NCI-H460 (cell line): ENCODE measurements at places on chromosomes 7 and 10.

DNA sequence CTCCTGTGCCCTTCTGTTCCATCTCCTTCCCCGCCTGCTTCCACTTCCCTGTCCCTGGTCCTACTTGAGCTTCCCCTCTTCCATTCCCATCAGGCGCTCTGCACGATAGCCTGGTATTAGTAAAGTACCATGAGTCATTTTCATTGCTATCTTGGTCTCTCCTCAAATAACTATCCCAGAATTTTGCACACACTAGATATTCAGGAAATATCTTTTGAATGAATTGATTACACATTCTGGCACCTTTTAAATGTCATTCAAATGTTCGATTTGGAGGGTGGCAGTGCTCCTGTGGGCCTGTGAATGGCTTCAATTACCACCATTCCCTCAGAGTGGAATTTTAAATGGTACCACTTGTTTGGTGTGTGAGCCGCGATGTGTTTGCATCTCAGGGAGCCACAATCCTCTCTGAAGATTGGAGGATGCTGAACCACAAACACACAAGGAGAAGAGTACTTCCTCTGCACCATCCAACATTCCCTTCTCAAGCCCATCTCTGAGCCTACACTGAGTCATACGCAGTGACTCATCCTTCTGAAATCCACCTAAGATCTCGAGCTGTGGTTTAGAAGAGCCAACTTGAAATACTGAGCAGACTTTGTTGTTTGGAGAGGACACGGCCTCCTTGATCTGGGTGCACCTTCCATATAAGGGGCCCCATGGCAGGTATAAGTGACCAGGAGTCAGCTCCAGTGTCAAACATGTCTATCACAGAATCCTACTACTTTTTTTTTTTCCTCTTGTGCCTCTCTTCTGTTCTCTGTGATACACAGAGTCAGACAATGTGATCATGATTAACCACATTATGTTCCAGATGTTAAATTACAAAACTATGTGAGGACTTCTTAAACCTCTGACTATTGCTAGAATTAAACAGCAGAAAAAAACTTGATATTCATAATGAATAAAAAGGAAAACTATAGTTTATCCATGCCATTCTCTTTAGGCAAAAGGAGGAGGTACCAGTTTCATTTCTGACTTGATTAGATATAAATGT lies 81.9 kb downstream of the BMPER start:
- peak; percentile 90 for DNase-seq

DNA sequence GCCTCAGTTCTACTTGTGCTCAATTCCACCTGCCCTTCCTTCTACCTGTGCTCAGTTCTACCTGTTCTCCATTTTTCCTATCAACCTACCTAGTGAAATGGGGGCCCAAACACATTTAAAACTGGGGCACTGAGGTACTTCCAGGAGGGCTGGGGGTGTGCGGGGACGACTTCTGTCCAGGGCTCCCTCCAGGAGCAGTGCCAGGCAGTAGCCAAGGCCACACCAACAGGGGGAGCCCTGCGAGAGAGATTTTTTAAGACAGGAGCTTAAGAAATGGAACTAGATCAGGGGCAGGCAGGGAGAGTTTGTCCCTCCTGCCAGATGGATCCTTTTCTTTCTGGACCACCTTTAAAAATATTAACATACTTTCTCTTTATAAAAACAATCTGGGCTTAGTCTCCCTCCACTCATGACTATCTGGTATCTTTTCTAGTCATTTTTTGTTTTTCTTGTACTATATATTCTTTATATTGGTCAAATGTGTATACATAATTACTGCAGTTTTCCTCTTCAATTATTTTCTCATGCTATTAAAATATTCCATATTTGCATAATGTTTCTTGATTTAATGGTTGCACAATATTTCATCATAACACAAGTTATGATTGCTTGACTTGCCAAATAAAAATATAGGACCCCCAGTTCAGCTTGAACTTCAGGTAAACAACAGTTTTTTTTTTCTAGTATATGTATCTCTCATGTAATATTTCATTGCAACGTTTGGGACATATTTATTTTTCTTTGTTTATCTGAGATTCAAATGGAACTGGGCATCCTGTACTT lies 47.3 kb upstream of the INSYN2A start:
- DNase-seq, result peak; percentile 60

- no peak for DNase-seq
Measured at GRCh38 chr10:124612611-124613498, 131.3 kb downstream of the FAM53B start.

GRCh38 chr10:68096913-68097516 lies 12.3 kb upstream of the MYPN start:
- peak; percentile 75 for DNase-seq

- DNase-seq, result peak; percentile 59
Measured at GRCh38 chr7:122092964-122093797, 50.9 kb downstream of the AASS start.

DNA sequence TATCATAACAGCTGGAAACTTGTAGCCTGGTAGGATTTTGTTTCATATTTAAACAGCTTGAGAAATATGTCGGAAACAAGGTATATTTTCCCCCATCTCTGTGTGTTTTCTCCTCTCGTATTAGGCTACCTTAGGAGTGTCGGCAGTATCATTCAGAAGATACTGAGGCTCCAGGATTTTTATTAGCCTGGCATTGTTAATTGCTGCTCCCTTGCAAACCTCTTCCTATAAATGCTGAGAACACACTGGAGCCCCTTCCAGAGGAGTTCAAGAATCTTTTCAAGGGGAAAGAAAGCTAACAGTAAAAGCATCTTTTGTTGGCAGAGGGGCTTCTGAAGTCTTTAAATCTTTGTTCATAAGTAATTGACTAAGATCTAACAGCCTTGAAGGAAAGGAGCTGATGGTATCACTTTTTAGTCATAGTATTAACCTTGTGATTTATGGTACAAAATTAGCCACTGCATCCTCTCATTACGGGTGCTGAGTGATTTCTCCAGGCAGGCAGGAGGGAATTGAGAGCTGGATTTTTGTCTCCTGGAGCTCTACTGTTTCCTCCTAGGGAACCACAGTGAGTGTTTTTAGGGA lies 998.7 kb downstream of the LRMDA start:
- no peak for DNase-seq

GRCh38 chr7:114933658-114934057 lies 11.8 kb downstream of the MDFIC start:
- no peak for DNase-seq
